Kidney tubule cell (primary cell): ENCODE measurements at places on chromosomes 3 and 15.

- DNase-seq = no peak
Observed at GRCh38 chr3:96915445-96915844, 101.1 kb downstream of the EPHA6 start.

DNA sequence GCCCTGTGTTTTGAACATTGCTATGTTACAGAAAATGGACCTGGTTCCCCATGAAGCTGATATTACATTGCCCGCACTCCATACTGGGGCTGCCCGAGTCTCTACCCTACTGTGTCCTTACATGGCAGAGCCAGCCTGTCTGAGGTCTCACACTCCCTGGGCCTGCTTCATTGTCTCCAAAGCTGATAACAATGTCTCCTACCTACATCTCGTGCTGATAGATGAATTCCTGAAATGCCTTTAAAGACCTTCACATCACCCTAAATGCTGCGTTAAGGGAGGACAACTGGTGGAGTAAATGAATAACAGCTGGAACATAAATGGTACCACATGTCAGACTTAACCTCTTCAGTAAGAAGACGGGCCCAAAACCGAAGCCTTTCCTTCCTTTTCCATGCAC is 62.9 kb upstream of the PTX3 start:
- no peak for DNase-seq

DNA sequence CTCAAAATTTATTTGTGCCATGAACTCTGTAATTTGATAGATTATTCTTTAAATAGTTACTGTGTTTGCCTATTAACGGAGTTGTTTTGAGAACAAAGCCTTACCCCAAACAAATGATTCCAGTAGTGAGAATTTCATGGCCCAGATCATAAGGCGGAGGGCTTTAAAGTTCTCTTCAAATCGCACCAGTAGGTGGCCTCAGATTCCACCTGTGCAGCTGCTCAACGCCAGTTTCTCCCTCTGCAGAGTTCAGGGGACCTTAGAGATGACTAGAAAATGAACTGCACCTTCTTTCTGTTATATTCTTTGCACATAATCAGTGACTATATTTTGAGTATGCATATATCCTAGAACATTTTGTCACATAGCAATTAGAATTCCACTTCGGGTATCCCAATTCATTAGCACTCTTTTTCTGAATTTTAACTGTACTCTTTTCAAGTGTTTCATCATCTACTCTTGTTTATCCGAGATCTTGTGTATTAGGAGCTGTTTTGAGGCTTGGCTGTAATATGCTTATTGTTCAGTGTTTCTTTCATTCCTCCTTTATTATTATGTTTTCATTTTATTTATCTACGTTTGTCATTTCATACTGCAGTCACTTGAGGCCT is 232.6 kb upstream of the CHRM5 start:
- peak; percentile 42 for DNase-seq

DNA sequence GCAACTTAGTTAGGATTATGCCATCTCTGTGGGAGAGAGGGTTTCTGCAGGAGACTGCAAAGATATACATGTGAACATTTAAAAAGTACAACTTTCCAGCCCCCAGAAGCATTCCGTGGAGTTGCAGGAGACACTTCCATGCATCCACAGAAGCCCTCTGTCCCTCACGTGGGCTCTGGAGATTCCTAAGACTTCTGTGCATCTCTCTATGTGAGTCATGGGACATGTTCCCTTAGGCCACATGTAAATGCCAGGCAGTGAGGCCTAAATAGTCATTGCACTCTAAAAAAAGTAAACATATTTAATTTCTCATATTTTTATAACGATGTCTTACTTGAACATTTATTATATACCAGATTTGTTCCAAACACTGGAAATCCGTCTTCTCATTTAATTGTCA is 126.5 kb upstream of the ROPN1 start:
- no peak for DNase-seq

DNA sequence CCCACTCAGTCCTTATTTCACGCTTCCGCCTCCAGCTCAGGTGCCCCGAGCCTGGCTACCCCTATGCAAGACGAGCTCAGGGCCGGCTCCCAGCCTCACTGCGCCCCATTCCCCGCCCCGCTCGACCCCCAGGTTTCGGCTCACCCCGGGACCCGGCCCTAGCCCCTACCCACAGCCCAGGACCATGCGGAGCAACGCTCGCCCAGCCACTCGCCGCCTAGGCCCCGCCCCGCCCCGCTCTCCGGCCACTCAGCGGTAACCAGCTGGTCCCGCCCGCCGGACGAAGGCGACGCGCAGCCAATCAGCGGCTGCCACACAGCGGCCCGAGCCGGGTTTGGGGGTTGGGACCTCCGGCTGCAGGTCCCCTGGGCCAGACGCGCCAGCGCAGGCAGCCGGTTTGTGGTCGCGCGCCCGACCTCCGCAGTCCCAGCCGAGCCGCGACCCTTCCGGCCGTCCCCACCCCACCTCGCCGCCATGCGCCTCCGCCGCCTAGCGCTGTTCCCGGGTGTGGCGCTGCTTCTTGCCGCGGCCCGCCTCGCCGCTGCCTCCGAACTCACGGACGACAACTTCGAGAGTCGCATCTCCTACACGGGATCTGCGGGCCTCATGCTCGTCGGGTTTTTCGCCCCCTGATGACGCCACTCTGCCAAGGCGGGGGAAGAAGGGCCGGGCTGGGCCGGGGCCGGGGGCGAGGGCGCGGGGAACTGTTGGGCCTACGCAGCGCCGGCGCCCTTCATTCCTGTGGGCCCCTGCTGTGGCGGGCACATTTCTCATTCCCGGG is at the start of gene CATSPER2:
TSS of gene CATSPER2 (minus strand) at position 196 of the 781 bp plus-strand sequence. CDS start 783 bp downstream, outside the sequence.
- DNase-seq = no peak
